Type B pancreatic cell (in vitro differentiated cells): ENCODE measurements at places on chromosomes 1 and 21. TPM values are rescaled to one million over a fixed set of nuclear protein-coding genes. Genes with fewer than 3 reads are reported as not detected.

GRCh38 chr1:198664068-198664788 is 25.4 kb downstream of the PTPRC start:
- no peak for DNase-seq

- DNase-seq, result no peak
Observed at GRCh38 chr1:231919239-231919885, 292.8 kb downstream of the DISC1 start.

CDK11A gene
- 45.9 and 47.0 TPM in 2 replicates for total RNA-seq

TSTD1 gene
- 40.8 and 98.0 TPM in 2 replicates for total RNA-seq

DNA sequence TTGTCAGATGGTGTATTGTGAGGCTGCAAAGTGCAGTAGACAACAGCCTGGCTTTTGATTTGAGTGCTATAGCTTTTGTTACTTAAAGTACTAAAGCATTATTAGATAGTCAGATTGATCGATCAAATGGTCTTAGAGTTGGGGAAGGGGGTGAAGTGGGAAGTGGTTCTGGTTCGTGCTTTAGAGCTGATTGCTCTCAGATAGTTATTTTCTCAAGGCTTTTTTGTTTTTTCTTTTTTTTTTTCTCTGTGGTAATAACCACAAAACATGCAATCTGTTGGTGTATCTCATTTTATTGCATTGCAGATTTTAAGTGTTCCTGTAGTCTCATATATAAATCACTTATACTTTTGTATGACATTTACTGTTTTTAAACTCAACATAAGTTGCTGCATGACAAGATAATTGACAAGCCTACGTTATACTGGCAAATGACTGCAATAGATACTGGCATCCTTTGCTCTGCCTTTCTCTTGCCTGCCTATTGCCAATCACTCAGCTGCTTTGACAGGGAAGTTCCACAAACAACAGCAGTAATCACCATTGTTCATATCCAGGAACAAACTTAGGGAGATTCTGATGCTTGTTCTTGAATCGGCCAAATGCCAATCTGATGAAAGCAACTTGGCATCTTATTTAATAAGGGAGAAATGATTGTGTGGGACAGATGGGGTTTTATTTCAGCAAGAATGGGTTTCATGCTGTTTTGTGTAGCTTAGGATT is 125.0 kb upstream of the B3GALT2 start:
- DNase-seq, result no peak

DNA sequence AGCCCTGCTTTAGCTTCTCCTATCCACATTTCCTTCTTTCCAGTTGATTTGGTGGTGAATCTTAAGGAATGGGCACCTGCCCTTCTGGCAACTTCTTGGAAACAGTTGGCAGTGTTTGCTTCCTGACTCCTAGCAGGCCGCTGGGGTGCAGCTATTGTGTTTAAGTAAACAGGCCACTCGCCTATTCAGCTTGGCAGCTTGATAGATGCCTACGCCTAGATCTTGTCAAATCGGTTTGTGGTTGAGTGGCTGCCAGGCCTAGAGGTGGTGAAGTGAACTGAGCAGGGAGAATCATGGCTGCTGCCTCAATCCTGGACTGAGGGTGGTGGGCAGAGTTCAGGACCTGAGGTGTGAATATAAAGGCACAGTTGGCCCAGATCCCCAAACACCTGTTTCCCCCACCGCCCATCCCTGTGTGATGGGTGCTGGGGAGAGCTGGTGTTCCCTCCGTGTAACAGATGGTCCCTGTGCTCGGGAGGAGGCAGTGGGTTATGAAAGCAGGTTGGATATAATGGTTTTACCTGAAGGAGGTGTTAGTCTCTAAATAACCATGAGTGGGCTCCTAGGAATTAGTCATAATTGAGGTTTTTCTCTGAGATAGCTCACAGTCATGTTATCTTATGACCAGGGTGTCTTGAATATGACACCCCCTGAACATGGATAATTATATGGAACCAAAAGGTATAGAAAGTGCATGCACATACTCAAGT is 940 bp upstream of the PLA2G2C start:
- DNase-seq, result no peak

EXTL1 gene
- 0.31 and 4.2 TPM in 2 replicates for total RNA-seq

GRCh38 chr1:10623686-10624145 is 149.0 kb downstream of the PEX14 start:
- no peak for DNase-seq

GJA9 gene
- total RNA-seq, result not detected in 2 replicates

- no peak for DNase-seq
Observed at GRCh38 chr1:155962599-155963211, 15.6 kb downstream of the ARHGEF2 start.

GRCh38 chr1:202056644-202057334 is 46.4 kb downstream of the ELF3 start:
- DNase-seq, result no peak

- DNase-seq, result no peak
Observed at GRCh38 chr1:99005537-99005942, 879 bp upstream of the PLPPR5 start.

DNA sequence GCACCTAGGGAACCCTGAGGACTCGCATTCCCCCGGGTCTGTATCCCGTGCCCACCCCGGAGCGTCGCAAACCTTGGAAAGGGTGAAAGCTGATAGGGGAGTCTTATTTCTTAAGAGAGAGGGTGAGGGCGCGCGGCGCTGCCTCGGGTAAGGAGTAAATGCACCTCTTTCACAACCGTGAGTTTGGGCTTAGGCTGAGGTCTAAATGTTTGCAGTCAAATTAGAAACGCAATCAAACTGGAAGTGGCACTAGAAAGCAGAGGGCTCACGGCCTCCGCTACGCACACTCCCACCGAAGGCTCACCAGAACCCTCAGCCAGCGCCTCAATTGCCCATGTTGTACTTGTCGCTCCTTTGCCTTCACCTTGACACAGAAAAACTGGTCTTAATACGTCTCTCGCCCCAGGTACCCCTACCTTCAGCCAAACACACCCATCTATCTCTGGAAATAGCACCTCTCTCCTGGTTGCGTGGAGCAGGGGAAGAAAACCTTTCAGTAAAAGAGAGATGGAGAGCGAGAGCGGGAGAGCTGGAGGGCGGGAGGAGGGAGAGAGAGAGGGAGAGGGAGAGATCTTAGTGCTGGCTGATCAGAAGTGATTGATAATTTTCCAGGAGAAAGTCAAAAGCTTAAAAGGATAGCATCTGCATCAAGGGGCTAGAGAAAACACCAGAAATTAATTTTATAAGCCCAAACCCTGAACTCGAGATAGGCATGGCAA is 1.7 kb upstream of the HLX start:
- no peak for DNase-seq

- no peak for DNase-seq
Observed at GRCh38 chr1:50959303-50959912, 659 bp downstream of the FAF1 start.

DNA sequence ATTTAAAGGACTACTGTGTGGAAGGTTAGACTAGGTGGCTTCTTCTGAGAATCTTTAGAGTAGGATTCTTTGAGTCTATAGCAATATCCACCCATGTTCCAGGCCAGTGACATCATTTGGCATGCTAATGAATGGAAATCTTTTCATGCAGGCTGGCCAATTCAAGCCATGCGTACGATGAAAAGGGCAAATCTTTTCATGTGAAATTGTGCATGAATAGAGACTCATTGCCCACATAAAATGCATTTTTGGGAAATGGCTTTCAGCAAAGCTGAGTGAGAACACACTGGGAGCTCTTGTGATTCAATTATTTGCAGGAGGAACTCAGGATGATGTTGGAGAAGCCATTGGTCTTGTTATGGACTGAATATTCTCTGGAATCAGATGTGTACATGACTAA is 324.9 kb upstream of the DAB1 start:
- DNase-seq, result no peak

LAX1 gene
- total RNA-seq, result not detected in 2 replicates

DNA sequence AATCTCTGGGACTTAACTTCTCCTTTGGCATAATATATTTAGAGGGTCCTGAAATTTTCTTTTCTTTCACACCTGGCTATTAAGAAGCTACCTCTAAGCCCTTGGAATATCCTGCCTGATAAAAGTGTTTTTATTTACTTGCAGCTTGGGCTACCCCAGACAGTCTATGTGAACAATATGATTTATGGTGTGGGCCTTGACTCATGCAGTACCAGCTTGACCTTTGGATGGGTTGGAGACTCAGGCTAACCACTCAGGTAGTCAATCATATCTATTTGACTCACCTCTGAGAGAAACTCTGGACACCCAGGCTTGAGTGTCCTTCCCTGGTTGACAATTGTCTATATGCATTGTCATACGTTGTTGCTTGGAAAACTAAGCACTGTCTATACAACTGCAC is 13.4 kb upstream of the PGBD2 start:
- DNase-seq, result no peak

PBXIP1 gene
- total RNA-seq, result 57.3 and 65.8 TPM in 2 replicates

ALX3 gene
- 1.4 and 19.8 TPM in 2 replicates for total RNA-seq

DNA sequence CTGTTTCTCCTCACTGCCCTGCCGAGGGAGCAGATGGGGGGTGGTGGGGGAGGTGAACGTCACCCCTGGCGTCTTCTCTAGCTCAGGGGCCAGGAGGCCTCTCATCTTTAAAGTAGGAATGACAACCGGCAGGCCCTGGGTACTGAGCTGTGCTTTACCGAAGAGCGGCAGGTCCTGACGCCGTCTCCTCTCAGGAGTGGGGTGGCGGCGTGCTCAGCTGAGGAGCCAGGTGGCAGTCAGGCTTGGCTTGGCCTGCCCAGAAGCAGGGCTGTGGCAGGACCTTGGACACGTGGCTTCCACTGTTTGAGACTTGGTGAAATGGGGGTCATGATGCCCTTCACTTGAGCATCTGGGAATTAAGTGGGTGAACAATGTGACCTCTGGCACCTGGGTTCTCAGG is 3.1 kb downstream of the RER1 start:
- no peak for DNase-seq

GRCh38 chr1:19070197-19070651 is 113.7 kb upstream of the IFFO2 start:
- DNase-seq, result no peak

KRTAP7-1 gene
- total RNA-seq, result not detected in 2 replicates

LCE1B gene
- total RNA-seq, result not detected in 2 replicates

USH2A gene
- total RNA-seq, result 0.22 and 0.33 TPM in 2 replicates
